ENCODE measurements at places on chromosomes 7 and 10. TPM values are rescaled to one million over a fixed set of nuclear protein-coding genes. Genes with fewer than 3 reads are reported as not detected.

- H3K27me3 ChIP-seq: peaks cover 22% of the 10 kb centered on the region
- no peak overlapping the region for H3K4me3 ChIP-seq
- no peaks in the 10 kb centered on the region for H3K4me1 ChIP-seq
Observed at GRCh38 chr10:117622471-117623184, 80.1 kb downstream of the EMX2 start.

DNA sequence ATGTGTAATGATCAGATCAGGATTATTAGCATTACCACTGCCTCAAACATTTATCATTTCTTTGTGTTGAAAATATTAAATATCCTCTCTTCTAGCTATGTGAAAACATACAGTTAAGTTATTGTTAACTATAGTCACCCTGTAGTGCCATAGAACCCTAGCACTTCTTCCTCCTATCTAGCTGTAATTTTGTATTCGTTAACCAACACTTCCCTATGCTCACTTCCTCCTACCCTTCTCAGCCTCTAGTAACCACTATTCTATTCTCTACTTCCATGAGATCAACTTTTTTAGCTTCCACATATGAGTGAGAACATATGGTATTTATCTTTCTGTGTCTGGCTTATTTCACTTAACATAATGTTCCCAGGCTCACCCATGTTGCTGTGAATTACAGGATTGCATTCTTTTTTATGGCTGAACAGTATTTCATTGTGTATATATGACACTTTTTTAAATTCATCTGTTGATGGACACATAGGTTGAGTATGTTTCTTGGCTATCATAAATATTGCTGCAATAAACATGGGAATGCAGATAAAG is 132.7 kb upstream of the RHOBTB1 start:
- no peaks in the 10 kb centered on the region for H3K36me3 ChIP-seq
- no peak overlapping the region for H3K27ac ChIP-seq
- no peak overlapping the region for H3K4me3 ChIP-seq
- DNase-seq: no peak

GRCh38 chr7:100983451-100984187 is 14.3 kb downstream of the MUC12 start:
- peaks cover 38% of the 10 kb centered on the region for H3K27me3 ChIP-seq
- H3K27ac ChIP-seq: no peak overlapping the region
- no peaks in the 10 kb centered on the region for H3K36me3 ChIP-seq
- peaks cover 2% of the 10 kb centered on the region for H3K4me1 ChIP-seq
- no peak for DNase-seq

Gene AQP1
- 6.7 TPM for total RNA-seq

GRCh38 chr10:103605359-103606096 is 112.0 kb downstream of the NEURL1 start:
- no peak overlapping the region for H3K27ac ChIP-seq
- no peaks in the 10 kb centered on the region for H3K27me3 ChIP-seq
- no peak overlapping the region for H3K4me3 ChIP-seq

Gene DGKB
- total RNA-seq: not detected

Gene ENO4
- total RNA-seq: not detected

Gene TAS2R41
- total RNA-seq: not detected

Gene CLDN4
- total RNA-seq: 0.63 TPM

DNA sequence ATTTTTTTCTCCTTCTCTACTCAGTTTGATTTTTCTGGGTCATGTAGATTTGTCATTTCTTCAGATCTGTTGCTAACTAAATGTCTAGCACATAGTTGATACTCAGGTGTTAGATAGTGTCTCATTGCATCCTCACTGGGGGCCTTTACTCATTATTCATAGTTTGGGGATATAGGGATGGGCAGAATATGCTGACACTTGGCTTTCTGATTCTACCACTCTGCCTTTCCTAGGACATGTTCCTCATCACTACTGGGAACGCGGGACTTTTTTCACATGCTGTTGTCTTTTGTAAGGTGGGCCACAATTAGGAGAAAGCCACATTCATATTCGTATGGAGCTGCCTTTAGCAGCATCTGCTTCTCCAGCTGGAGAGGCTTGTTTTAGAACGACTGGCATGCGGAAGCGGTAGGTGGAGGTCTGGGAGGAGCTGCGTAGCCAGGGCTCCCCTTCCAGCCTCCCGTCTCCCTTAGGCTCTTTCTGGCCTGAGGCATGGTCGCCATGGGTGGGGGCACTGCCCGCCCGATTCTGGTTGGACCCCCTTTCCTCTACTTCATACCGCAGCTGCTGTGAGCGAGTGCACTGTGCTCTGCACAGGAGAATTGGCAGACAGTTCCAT is 78.8 kb downstream of the SND1 start:
- H3K36me3 ChIP-seq: peaks cover 94% of the 10 kb centered on the region
- no peak for DNase-seq
- no peaks in the 10 kb centered on the region for H3K4me1 ChIP-seq

GRCh38 chr7:150631084-150631826 is 930 bp downstream of the GIMAP6 start:
- no peak for DNase-seq
- H3K27ac ChIP-seq: no peak overlapping the region
- H3K36me3 ChIP-seq: no peaks in the 10 kb centered on the region
- H3K4me1 ChIP-seq: no peaks in the 10 kb centered on the region
- H3K27me3 ChIP-seq: peaks cover 3% of the 10 kb centered on the region

Gene MSMB
- total RNA-seq: not detected

GRCh38 chr7:130995252-130996081 is 261.5 kb upstream of the KLF14 start:
- H3K4me1 ChIP-seq: peaks cover 7% of the 10 kb centered on the region
- H3K27me3 ChIP-seq: no peaks in the 10 kb centered on the region
- H3K4me3 ChIP-seq: no peak overlapping the region

- no peaks in the 10 kb centered on the region for H3K4me1 ChIP-seq
- DNase-seq: peak; percentile 40
- H3K27ac ChIP-seq: peak overlapping the region; percentile 43
- H3K36me3 ChIP-seq: no peaks in the 10 kb centered on the region
- H3K27me3 ChIP-seq: peaks cover 6% of the 10 kb centered on the region
Observed at GRCh38 chr7:65509368-65510186, 135.9 kb downstream of the ZNF92 start.

Gene OLAH
- not detected for total RNA-seq

DNA sequence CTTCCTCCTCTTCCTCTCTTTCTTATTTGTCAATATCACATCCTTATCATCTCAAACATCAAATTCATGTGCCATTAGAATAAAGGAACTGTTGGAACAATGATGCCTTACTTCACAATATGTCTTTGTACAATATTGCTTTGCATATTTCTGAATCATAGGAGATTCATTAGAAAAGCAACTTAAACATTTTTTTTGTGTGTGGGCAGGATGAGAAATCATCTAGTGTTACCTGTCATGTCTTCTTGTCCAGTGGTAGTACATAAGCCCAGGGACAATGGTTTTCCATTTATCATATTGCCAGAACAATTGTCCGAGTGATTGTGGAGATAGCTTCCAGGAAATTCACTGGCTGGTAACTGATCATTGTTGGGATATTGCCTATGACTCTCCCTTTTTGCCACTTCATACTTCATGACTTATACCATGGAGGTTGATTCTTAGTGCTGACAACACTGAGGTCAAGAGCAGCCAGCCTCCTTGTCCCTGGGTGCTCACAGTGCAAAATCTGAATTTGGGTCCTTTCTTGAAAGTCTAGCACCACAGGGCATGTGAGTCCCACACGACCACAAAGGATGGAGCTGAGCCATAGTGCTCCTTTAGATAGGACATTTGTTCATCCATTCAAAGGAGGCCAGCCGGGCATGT is 215.0 kb downstream of the MDFIC start:
- H3K4me1 ChIP-seq: no peaks in the 10 kb centered on the region
- H3K27me3 ChIP-seq: no peaks in the 10 kb centered on the region
- H3K36me3 ChIP-seq: no peaks in the 10 kb centered on the region
- no peak overlapping the region for H3K27ac ChIP-seq
- H3K4me3 ChIP-seq: no peak overlapping the region

Gene TOMM7
- total RNA-seq: 457 TPM

Gene CAPZA2
- 192 TPM for total RNA-seq

Gene MPP7
- total RNA-seq: 0.38 TPM

DNA sequence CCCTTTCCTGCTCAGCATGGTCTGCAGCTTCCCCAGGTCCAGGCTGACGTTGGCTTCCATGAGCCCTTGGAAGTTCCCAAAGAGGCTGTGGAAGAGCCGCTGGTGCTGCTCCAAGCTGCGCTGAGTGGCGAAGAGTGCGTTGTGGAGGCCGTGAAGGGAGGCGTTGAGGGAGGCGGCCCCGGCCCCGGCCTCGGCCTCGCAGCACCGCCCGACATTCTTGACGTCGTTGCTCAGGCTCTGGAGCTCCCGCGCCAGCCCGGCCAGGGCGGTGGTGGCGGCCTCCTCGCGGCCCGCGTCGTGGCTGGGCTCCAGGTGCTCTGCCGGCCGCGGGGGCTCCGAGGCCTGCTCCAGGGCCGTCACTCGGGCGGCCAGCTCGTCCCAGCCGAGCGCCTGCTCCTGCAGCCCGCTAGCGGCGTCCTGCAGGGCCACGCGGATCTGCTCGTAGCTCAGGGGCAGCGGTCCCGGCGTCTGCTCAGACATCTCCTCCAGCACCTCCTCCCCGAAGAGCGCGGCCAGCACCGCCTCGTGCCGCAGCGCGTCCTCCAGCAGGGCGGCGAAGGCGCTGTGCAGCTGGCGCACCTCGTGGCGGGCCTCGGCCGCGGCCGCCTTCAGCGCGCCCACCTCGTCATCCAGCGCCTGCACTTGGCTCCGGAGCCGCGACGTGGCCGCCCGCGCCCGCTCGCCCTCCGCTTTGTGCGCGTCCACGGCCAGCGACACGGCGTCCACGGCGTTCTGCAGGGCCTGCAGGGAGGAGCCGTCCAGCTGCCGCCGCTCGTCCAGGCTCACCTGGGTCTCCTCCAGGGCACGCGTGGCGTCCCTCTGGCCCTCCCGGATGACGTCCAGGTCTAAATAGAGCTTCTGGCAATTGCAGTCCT is 14.7 kb downstream of the MMRN2 start:
- no peaks in the 10 kb centered on the region for H3K27me3 ChIP-seq
- H3K36me3 ChIP-seq: no peaks in the 10 kb centered on the region
- H3K4me3 ChIP-seq: no peak overlapping the region
- no peak overlapping the region for H3K27ac ChIP-seq

Gene RNF32
- total RNA-seq: 3.9 TPM

Gene BUB3
- 184 TPM for total RNA-seq

- H3K4me1 ChIP-seq: no peaks in the 10 kb centered on the region
- H3K4me3 ChIP-seq: no peak overlapping the region
- no peaks in the 10 kb centered on the region for H3K36me3 ChIP-seq
- DNase-seq: no peak
Observed at GRCh38 chr10:6815346-6815745, 235.3 kb upstream of the PRKCQ start.

GRCh38 chr10:59384761-59385160 is 22.4 kb upstream of the FAM13C start:
- no peaks in the 10 kb centered on the region for H3K4me1 ChIP-seq
- H3K4me3 ChIP-seq: no peak overlapping the region

Gene ANKRD2
- total RNA-seq: not detected

DNA sequence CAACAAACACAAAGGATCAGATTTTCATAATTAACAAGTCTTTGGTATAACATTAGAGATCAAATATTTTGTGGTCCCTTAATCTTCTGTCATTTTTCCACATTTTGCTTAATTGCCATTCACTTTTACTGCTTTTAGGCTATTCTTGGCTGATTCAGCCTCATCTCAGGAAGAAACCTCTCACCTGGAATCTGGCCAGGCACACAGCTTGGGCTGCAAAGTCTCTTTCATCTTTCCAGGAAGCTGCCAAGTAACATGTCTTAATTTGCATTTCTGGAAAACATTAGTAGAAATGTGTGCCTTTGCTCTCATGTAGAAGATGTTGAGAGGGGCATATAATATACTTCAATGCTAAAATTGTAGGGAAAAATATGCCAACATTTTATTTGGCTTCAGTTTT is 174.2 kb upstream of the STEAP4 start:
- no peaks in the 10 kb centered on the region for H3K36me3 ChIP-seq
- DNase-seq: no peak
- no peaks in the 10 kb centered on the region for H3K27me3 ChIP-seq
- no peak overlapping the region for H3K27ac ChIP-seq

GRCh38 chr7:14137676-14138075 is 148.2 kb upstream of the ETV1 start:
- no peak overlapping the region for H3K27ac ChIP-seq
- no peak for DNase-seq
- H3K36me3 ChIP-seq: no peaks in the 10 kb centered on the region
- H3K4me3 ChIP-seq: no peak overlapping the region
- no peaks in the 10 kb centered on the region for H3K27me3 ChIP-seq
- H3K4me1 ChIP-seq: no peaks in the 10 kb centered on the region

DNA sequence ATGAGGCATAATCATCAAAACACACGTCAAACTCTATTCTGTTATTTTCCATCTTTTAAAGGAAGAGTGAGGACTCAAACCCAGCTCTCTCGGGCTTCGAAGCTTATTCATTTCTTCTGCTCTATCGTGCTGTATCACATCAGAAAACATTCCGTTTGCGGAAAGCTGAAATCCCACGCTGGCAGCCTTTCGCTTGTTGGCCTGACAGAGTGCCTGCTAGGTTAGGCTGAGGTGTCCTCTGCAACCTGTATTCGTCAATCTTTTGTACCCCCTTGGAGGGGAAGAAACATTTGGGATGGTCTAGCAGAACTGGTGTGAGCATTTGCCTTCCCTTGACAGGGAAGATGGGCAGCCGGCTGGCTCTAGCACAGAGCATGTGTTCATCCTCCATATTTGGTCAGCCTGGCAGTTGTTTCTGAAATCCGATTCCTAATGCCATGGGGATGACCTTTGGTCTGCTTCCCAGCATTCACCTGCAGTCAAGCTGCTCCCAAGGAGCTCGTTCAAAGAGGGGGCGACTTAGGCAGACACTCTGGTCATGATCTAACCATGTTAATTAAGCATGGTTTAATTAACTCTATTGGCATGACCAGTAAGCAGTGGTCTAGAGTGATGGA is 55.2 kb downstream of the TACC2 start:
- H3K4me1 ChIP-seq: no peaks in the 10 kb centered on the region
- DNase-seq: no peak

Gene PLCE1
- 0.02 TPM for total RNA-seq

GRCh38 chr10:17766731-17767130 is 14.7 kb downstream of the TMEM236 start:
- H3K36me3 ChIP-seq: no peaks in the 10 kb centered on the region
- no peaks in the 10 kb centered on the region for H3K4me1 ChIP-seq
- no peak overlapping the region for H3K27ac ChIP-seq
- peaks cover 5% of the 10 kb centered on the region for H3K27me3 ChIP-seq
- H3K4me3 ChIP-seq: no peak overlapping the region
- no peak for DNase-seq

DNA sequence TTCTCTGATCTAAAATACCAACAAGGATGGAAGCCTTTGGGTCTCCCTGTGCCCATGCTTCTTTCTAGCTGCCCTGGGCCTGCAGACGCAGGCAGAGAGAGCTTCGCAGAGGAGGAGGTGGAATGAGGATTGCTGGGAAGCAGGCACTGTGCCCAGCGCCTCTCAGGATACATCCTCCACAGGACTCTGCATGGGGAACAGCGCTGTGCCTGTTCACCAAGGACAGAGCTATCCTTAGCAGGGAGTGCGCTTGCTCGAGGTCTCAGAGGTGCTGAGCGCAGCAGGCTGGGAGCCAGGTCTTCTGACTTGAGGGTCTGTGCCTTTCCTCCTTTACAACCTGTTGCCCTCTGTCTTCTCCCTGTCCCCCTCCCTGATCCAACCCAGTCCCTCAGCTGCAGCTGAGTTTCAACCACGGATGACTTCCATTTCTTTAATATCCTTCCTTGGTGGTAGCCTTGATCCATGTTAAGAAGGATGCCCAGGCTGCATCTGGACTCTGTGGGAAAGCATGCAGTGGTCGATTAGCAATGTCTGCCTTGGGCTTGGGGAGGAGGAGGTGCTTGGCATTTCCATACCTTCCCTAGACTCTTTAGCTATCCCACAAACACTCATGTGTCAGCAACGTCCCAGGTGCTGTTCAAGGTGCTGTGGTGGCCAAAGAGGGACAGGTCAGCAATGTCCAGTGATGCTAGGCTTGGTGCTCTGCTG is 219.6 kb upstream of the GPR26 start:
- H3K36me3 ChIP-seq: no peaks in the 10 kb centered on the region
- H3K27ac ChIP-seq: no peak overlapping the region
- H3K4me1 ChIP-seq: no peaks in the 10 kb centered on the region
- H3K4me3 ChIP-seq: no peak overlapping the region
- H3K27me3 ChIP-seq: no peaks in the 10 kb centered on the region
- DNase-seq: no peak
